ENCODE measurements at places on chromosomes 1 and 21. TPM values are rescaled to one million over a fixed set of nuclear protein-coding genes. Genes with fewer than 3 reads are reported as not detected.

GPR25 gene
- not detected for total RNA-seq

GOLT1A gene
- total RNA-seq, result 4.6 TPM

CLCA4 gene
- not detected for total RNA-seq

CYP4B1 gene
- not detected for total RNA-seq

F5 gene
- 0.09 TPM for total RNA-seq

PITHD1 gene
- total RNA-seq, result 32.3 TPM

RGS21 gene
- not detected for total RNA-seq

KRTAP21-2 gene
- total RNA-seq, result not detected

OR2G6 gene
- not detected for total RNA-seq
